Stimulated activated CD8-positive, alpha-beta memory T cell treated with anti-CD3 and anti-CD28 coated beads, Interleukin-7, amount 100 ng/mL, for 48 hours (primary cell): ENCODE measurements at places on chromosomes 11 and 22.

GRCh38 chr11:58433638-58434203 is 5.8 kb upstream of the OR5B2 start:
- DNase-seq: no peak

GRCh38 chr11:63462137-63462536 is 28.8 kb downstream of the PLAAT5 start:
- no peak for DNase-seq

- DNase-seq: no peak
Measured at GRCh38 chr22:44974454-44974853, 35.4 kb downstream of the PHF21B start.

GRCh38 chr22:19121631-19122142 is 525 bp downstream of the DGCR2 start:
- DNase-seq: no peak

DNA sequence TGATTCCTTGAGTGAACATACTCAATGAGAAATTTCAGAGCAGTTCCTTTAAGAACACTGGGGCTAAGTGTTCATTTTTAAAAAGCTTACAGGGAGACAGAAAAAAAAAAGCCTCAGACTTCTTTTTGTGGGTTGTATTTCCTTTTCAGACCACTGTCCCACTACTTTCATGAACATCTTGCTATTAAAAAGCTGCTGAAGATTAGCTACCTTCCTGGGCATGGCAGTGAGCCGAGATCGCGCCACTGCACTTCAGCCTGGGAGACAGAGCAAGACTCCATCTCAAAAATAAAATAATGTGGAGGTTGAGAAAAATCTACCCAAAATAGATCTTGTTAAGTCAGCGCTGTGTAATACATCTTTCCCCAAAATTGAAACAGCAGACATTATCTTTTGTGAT is 10.8 kb downstream of the TRAF6 start:
- no peak for DNase-seq

DNA sequence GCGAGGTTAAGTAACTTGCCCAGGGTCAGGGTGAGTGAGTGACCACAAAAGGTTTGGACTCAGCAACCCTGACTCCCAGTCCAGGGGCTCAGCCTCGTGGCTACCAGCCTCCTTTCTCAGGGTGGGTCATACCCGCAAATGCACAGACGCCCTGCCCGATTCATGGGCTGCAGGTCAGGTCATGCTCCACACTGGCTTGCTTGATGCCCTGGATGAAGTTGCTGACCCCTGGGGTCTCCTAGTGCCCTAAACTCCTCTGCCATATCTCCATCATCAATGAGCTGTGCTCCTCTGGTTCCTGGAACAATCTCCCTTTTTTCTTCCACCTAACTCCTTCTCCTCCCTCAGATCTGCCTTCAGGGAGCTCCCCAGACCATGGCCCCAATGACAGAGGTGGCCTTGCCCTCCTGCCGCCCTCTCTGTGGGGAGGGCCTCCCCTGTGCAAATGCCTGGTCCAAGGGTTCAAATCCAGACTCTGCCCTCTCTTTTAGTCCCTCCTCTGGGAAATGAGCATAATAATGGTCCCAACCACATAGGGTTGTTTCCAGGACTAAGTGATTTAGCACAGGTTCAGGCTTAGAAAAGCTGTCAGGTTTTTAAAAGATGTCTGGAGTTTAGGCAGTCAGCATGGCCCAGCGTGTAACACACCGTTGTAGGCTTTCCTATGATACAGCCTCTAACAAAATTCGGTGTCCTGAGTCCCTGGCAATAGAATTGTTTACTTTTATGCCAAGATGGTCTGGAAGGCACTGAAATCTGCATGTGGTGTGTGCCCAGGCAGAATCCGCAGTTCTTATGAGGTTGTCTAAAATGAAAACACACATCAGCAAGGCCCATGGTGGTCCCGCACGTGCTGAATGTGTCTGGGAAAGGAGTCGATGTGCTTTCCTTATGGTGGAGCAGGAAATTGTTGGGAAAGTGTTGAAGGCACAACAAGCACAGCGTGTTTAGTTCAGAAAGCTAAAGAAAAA is 63.6 kb downstream of the CD82 start:
- no peak for DNase-seq

DNA sequence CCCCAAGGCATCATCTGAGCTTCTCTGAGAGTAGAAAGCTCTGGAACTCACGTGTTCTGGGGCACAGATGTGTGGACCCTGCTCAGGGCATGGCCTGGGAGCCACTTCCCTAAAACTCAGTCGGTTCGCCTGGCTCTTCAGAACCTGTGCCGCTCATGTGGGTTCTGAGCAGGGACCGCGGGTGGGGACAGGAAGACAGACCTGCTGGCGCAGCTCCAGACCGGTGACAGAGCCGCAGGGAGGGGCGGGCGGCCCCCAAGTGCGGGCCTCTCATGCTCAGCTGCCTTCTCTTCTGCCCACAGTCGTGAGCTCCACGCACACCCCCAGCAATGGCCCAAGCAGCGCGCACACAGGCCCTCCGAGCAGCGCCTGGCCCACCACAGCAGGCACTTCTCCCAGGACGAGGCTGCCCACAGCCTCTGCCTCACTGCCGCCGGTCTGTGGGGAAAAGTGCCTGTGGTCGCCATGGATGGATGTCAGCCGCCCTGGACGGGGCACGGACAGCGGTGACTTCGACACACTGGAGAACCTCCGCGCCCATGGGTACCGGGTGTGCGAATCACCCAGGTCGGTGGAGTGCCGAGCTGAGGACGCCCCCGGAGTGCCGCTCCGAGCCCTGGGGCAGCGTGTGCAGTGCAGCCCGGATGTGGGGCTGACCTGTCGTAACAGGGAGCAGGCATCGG is 24.2 kb downstream of the MUC5AC start:
- no peak for DNase-seq

DNA sequence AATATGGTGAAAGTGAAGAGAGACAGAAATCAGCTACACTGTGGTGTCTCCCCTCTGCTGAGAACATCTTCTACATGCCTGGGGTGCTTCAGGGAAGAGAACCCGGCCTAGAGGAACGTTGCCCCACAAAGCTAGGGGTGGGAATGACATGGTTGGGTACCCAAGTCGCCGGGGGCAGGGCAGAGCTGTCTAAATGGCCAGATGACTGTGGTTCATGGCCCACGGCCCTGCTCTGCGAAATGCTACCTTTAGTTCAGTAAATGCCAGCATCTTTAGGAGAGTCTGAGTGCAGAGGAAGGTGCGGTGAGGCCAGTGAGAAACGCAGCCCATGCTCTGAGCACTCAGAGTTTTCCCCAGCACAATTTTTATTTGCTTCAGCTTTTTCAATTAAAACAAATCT is 12.8 kb downstream of the BRD1 start:
- no peak for DNase-seq

GRCh38 chr11:78336877-78337553 is 80.6 kb downstream of the GAB2 start:
- DNase-seq: no peak

DNA sequence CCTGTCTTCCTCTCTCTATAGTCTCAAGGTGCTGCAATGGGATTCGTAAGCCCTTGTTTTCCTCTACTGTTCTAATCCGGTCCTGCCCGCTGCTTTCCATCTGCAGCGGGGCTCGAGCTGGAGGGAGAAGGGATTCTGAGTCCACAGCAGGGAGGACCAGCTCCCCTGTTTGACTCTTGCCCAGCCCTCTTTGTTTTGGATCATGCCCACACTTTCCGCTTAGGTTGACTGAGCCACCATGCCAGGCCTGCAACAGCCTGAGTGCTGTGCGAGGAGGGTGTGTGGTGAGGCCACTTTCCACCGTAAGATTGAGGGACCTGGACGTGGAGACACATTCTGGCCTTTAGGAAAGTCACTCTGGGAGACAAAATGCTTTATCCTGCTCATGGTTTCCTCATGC is 58.3 kb downstream of the CEP164 start:
- DNase-seq: no peak

- DNase-seq: no peak
Measured at GRCh38 chr22:38180841-38181452, 683 bp downstream of the PLA2G6 start.

DNA sequence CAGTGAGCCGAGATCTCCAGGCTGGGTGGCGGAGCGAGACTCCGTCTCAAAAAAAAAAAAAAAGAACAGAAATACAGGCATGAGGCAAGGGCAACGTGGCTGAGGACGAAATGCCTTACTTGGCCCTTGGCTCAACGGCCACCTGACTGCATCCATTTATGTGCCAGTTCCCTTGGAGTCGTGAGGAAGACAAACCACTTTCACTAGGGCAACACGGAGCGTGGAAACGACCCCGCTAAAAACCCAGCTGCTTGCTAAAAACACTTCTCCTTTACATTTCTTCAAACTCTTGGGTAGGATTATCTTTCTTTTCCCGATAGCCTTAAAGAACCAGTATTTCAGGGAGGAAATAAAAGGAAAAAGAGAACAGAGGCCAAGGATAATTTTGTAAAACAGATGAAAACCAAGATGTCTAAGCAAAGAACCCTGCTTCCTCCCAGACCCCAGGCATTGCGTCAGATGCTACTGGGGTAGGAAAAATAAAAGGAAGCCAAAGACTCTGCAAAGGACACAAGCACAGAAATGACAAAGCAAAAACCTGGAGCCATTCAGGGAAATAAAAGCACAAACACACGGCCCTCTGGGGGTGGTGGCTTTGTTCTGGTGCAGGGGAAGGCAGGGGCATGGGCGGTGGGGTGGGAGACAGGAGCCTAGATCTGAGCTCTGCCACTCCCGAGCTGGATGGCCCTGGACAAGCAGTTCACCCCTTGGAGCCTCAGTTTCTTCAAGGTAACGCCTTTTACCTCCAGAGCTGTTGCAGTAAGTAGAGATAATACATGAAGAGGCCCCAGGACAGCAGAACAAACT is 37.0 kb downstream of the PC start:
- DNase-seq: no peak

DNA sequence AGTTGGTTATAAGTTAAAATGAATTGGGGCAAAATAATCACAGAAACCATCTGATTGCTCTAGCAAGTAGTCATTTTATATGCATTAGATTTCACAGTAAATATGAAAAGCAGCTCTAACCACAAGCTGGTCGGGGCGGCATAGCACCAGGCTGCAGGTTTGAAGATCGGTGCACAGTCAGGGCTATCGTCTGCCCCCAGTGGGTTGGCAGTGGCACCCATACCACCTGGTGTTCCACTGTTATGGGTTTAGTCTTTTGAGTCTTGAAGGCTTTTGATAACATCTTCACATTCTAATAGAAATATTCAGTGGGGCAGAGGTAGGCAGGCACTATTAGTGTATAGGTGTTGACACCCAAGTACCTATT is 62.1 kb downstream of the GRK3 start:
- DNase-seq: no peak

DNA sequence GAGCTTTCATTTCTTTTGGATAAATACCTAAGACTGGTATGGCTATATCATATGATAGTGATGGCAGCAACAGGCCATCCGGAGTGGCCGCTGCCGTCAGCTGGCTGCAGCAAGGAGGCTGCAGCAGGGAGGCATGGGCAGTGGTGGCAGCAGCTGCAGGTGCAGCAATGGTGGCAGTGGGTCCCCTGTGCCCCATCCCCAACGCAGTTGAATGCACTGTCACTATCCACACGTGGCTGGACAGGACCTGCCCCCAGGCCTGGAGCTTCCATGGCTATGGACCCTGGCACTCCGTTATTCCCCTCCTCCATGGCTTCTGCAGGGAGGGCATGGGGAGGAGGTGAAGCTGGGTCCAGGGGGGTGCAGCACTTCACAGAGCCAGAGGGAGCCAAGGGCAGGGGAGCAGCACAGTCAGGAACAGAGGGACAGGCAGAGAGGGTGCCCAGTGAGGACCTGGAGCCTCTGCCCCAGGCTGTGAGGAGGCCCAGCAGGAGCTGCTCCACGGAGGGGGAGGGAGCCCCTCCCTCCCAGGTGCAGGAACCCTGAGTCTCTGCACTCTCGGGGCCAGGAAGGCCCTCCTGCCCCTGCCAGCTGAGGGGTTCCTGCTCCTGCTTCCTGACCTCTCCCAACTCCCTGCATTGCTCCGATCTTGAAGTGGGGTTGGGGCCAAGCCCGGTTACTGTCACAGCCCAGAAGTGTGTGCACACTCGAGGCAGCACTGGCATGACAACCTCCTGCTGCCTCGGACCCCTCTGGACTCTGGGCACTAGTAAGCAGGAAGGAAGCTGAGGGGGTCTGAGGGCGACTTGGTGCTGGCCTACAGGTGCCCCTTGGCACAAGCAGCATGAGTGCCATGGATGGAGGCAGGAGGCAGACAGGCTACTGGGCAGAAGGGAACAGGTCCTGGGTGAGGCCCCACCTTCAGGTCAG is 466.3 kb downstream of the GUCY1A2 start:
- no peak for DNase-seq
